PC-9 (cell line): ENCODE measurements at places on chromosomes 11 and 22. TPM values are rescaled to one million over a fixed set of nuclear protein-coding genes. Genes with fewer than 3 reads are reported as not detected.

CNTF gene
- 2.1 and 3.4 TPM in 2 replicates for total RNA-seq

- DNase-seq: no peak
Observed at GRCh38 chr11:92657226-92657625, 312.2 kb upstream of the MTNR1B start.

BUD13 gene
- 13.5 and 16.4 TPM in 2 replicates for total RNA-seq

KIF18A gene
- 22.9 and 31.1 TPM in 2 replicates for total RNA-seq

GRCh38 chr22:38751066-38751421, 4.8 kb downstream of the SUN2 start:
- no peak for DNase-seq

GRCh38 chr11:72712841-72713240, 38.6 kb upstream of the PDE2A start:
- DNase-seq: no peak

- DNase-seq: no peak
Observed at GRCh38 chr11:71169313-71169712, 83.1 kb downstream of the SHANK2 start.

ST14 gene
- total RNA-seq: 139 and 141 TPM in 2 replicates

DNA sequence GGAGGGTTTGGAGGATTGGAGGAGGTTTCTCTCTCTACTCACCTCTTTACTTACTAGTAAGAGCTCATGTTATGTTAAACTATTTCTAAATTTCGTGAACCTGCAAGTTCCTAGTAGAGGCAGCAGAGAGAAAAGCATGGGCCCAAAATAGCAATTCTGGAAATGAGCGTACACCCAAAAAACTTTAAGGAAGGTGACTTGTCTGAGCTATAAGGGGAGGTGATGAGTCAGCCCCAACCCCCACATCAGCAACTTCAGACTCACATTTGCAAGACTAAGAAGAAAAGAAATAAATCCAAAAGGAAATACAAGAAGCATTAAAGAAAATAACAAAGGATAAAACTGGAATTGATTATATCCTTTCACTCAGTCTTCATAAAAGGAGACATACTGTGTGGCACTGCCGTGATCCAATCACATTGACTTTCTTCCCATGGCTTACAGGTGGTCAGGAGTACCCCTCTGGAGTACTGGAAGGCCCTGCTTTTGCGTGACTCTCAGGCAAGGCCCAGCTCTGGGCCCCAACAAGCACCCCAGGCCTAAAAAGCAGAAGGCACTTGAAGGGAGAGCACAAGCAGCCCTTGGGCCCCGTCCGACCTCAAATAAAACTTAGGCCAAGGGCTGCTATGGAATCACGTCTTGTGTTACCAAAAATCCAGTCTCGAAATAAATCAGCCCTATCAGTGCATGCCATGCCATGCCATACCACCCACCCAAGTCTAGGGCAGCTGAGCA, 14.3 kb downstream of the PACSIN2 start:
- no peak for DNase-seq
